ENCODE measurements at places on chromosomes 13 and 19. TPM values are rescaled to one million over a fixed set of nuclear protein-coding genes. Genes with fewer than 3 reads are reported as not detected.

DNA sequence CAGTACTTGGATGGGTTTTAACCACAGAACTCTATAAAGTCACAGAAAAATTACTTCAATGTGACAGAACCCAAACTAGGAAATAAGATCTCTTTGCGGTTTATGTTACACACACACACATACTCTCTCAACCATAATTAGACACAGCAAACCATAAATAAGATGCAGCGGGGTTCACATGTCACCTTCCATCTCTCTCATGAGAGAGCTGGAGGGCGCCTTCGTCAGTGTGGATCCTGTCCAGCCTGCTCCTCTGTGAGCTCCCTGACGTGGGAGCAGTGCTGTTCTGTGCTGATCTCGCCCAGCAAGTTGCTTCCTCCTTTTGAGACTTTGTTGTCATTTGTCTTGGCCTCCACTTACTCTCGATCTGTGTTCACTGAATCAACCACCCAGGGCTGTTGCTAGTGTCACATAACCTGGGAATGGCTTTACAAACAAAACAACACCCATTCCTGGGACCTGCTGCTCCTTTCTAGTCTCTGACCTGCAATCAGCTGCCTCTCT, 204.9 kb upstream of the KL start:
- DNase-seq, result peak; percentile 31

DNA sequence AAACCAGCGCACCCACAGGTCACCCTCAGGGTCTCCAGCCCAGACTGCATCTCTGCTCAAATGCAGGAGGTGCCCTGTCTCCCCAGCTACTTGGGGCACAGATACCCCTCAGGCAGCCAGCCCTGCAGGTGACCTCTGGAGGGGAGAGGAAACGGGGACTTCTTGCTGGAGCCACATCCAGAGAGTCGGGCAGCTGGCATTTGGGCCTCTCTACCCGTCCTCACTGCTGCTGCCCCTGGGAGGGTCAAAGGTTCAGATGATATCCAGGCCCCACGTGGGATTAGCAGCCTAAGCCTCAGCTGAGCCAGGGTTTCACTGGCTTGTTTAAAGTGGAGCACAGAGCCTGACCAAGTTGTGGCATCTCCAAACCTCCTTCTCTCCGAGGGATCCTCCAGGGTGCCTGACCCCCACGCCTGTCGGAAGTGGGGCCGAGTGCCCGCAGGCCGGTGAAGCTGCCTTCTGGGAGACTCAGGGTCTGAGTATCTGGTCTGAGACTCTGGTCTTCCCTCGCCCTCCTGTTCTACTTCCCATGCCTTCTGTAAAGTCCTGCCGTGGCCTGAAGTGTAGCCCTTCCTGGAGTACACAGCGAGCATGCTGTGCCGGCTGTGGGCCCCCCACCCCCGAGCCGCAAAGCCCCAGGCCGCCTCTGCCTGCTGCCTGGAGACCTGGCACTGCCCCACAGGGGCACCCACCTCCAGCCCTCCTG, 2.1 kb downstream of the RASA3 start:
- DNase-seq, result no peak

DNA sequence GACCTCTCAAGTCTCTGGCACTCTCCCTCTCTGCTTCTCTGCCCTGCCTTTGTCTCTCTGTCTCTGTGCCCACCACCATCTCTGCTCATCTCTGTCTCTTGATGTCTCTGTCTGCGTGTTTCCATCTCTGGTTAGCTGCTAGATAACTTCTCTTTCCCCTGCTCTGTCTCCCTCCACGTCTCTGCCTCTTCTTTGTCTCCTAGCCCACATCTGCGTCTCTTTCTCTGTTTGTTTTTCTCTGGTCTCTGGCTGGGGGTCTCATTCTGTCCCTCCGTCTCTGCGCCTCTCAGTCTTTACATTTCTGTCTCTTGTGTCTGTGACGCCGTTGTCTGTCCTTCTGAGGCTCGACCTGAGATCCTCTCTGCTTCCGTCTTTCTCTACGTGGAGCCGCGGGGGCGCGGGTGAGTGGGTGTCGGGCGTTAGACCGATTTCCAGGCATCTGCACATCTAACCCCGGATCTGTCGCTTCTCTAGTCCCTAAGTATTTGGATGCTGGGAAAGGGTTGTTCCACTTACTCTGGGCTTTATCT, 386 bp downstream of the GIPR start:
- DNase-seq, result no peak

- no peak for DNase-seq
These were observed 76.1 kb upstream of the POMP start for GRCh38 chr13:28582892-28583240.

- DNase-seq, result no peak
These were observed 179.0 kb downstream of the SUCLA2 start for GRCh38 chr13:47822036-47822435.

DNA sequence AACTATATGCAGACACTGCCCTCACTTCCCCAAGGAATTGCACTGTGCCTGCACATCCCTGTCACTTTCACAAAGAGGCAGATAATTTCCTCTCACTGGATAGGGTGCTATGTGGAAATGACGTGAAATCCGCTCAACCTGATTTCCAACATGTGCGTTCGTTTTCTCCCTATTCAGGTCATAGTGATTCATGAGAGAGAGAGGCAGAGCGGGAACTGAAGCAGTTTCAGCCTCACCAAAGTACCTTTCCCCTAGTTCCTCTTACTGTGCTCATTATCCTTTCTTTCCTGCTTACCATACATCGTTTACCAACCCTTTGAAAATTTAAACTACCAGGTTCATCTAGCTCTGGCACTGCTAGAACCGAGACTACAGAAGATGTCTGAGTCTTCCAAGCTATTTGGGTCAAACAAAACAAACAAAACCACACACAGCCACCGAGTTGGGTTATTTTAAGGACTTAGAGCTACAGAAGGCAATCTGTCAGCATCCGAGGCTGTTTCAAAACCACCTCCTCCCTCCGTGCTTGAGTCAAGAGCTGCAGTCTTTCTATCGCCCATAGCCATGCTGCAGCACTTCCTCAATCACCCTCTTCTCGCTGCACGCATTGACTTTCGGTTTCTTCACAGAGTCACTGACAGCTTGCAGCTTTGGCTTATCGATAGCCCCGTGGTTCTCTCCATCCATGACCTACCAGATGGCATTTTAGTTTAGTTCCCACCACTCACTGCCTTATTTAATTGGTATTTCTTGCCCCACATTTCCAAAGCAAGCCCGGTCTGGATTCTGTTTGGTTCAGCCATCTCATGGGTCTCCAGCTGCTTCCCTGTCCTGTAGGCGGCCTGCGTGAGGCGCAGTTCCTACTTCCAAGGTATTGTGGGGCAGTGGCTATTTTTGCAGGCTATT, 1395.8 kb downstream of the EFNB2 start:
- no peak for DNase-seq

- no peak for DNase-seq
These were observed 30.3 kb upstream of the FRY start for GRCh38 chr13:32001154-32001768.

GRCh38 chr13:24293746-24294145, 15.6 kb upstream of the C1QTNF9 start:
- DNase-seq, result no peak

DNA sequence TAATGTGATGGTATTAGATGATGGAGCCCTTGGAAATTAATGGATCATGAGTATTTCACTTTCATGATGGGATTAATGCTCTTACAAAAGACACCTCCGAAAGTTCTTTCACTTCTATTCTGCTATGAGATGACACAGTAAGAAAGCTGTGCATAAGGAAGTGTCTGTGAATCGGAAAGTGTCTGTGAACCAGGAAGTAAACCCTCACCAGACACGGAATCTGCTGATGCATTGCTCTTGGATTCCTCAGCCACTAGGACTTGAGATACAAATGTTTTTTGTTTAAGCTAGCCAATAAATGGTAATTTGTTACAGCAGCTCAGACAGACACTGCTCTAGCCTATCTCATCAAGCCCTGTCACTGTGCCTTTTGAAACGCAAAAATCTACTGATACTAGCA, 440.4 kb upstream of the PRR20A start:
- DNase-seq, result no peak

GRCh38 chr13:45899406-45899805, 47.9 kb upstream of the SIAH3 start:
- no peak for DNase-seq

- no peak for DNase-seq
These were observed 89.7 kb downstream of the DCT start for GRCh38 chr13:94389604-94390351.

GRCh38 chr13:46712524-46712923, 84.4 kb downstream of the ESD start:
- DNase-seq, result no peak

GRCh38 chr19:13396250-13397080, 109.8 kb downstream of the CACNA1A start:
- DNase-seq, result peak; percentile 7

- DNase-seq, result no peak
These were observed 463.3 kb downstream of the ITGBL1 start for GRCh38 chr13:101915755-101916107.

DNA sequence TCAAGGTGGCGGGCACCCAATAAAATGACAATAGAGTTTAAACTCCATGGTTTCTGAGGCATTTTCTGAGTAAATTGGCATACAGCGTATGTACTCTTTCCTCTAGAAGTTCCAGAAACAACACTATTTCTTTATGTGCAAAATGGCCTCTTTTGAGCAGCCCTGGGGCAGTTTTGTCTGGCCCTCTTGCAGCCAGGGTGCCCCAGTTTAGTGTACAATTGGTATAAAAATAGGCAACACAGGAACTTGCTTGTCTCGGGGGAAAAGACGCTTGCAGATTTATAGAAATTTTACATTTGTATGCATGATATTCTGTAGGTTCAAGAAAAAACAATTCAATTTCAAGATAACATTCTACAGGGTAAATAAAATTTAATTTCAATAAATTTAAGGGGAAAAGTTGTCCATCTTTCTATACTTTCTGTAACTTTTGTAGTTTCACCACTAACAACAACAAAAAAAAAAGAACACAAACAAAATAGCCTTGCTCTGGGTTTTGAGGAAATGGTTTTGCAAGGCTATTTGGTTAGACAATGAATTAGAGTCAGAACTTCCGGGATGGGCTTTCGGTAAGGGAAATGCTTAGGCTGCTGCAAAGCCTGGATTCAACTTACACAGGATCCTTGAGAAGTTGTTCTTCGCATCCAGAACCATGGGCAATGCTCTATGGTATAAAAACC, 45.3 kb downstream of the LRCH1 start:
- no peak for DNase-seq

DNA sequence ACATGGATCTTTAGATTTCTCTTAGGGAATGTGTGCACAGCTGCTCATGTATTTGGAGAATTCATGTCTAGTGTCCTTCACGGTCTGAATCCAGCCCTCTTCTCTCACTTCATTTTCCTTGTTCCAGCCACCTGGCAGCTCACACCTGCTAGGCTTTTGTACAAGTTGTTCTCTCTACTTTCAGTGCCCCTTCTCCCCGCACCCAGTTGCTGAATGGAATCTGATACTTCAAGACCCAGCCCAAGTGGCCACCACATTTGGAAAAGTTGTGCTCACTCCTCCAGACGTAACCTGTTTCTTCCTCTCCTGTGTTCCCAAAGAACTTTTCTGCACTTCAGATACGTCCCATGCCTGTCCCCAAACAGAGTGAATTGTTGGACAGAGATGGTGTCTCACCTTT, 235.6 kb downstream of the SHISA2 start:
- DNase-seq, result no peak

- no peak for DNase-seq
These were observed at the start of gene DMKN for GRCh38 chr19:35513628-35514281. Gene DMKN, minus strand, starts transcription at chr19:35513649. Its CDS starts 174 bp downstream, at chr19:35513475.

DNA sequence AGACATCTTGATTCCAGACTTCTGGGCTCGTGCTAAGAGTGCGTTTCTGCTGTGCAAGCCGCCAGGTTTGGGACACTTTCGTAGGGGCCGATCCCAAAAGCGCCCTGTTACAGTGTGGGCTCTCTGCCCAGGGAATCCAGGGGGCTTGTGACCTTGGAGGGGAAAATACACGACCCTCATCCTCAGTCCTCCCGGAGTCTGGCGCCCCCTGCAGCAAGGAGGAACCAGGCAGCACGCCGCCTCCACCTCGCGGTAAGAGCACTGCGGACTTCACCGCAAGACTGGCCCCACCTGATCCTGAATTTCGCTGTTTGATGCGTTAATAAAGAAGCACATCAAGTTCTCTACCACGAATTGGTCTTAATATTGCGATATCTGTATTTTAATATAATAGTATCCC, 5.2 kb downstream of the POLRMT start:
- no peak for DNase-seq

DNA sequence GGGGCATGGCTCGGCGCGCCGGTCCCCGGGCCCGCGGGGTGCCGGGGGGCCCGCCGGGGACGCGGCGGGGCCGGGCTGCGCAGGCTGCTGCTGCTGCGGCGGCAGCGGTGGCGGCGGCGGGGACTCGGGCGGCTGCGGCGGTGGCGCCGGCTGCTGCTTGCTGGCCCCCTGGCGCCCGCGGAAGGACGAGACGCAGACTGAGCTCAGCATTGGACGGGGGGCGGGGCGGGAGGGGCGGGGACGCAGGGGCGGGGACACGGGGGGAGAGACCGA, 368 bp downstream of the KCNC3 start:
- DNase-seq, result no peak

DNA sequence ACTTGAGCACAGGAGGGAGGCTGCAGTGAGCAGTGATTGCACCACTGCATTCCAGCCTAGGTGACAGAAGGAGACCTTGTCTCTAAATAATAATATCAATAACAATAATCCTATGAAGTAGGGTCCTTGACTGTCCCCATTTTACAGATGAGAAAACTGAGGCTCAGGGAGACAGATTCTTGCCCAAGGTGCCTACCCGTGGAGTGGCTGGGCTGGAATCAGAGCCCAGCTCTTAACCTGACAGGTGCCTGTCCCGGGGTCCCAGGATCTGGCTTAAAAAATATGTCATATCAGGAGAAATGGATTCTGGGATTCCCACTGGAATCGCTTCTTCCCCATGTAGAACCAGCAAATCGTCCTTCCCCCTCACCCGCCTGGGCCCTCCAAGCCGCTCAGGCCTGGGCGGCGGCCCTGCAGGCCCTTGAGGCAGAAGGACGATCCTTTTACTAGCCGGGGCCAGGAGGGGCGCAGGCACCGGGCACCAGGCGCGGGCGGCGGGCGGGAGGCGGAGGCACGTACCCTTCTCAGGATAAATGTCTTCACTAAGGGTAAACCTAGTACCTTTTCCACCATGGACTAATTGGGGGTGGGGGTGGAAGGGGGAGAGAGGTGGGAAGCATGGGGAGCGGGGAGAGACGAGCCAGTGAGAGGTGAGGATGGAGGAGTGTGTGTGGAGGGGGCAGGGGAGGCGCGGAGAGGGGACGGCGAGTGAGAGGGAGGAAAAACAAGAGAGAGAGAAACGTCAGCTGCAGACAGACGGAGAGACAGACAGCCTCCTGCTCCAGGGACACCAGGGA, 60.6 kb downstream of the COLGALT1 start:
- DNase-seq, result no peak

GRCh38 chr19:38433268-38433733, at the start of gene RYR1:
Gene RYR1, plus strand, starts transcription at chr19:38433691. Its CDS starts 139 bp downstream, at chr19:38433830.
- no peak for DNase-seq

MADCAM1 gene
- 6.6 TPM for polyA plus RNA-seq

GPR183 gene
- 2.3 TPM for polyA plus RNA-seq

SSC5D gene
- polyA plus RNA-seq, result 2.3 TPM

DNASE2 gene
- polyA plus RNA-seq, result 13.3 TPM

PSG3 gene
- polyA plus RNA-seq, result 0.09 TPM

CYP4F11 gene
- 0.05 TPM for polyA plus RNA-seq

SELENOV gene
- polyA plus RNA-seq, result 6.6 TPM

PGLYRP2 gene
- not detected for polyA plus RNA-seq

KLK15 gene
- not detected for polyA plus RNA-seq

SLC39A3 gene
- polyA plus RNA-seq, result 39.0 TPM

Measured in left renal cortex interstitium (tissue), 4 donors.